ENCODE measurements at places on chromosomes 5 and 9.

GRCh38 chr5:168424594-168425323 lies 61.5 kb upstream of the RARS1 start:
- no peak for DNase-seq

DNA sequence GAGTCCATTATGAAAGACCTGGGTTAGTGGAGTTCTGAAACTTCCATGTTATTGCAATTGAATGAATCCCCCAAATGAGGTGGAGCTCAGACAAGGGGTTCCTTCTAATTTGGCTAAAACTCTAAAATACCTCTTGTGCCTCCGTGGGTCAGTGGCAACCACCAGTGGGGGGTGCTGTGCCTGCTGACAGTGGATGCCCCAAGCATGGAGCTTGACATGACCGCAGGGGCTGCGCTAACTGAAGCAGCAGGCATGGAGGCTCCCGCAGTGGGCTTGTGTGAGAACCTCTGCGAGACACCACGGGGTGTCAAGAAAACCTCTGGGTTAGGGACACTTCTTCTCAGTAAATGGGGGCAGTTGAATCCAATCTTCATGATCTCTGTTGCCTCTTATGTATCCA lies 200.5 kb downstream of the DRD1 start:
- DNase-seq: no peak

DNA sequence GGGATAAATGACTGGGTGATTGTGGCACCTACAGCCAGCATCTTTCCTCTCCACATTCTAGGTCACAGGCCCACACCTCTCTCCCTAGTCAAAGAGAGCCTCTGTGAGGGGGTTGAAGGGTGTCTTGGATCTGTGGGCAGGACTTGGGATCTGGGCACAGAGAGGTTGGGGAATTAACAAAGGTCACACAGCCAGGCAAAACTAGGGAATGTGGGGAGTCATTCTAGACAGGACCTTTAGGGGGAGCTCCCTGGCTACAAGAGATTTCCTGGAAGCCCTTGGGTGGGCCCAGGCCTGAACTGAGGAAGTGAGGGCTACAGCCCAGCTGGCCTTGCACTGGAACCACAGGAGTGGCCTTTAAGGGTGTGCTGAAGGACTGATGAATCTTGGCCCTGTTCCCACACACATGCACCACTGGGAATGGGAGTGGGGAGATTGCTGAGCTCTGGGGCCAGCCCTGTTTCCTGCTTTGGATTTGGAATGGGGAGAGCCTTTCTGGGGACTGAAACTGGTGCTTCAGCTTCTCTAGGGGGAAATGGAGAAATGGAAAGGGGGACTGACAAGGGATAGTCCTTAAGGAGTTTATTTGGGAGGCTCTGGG lies 12.4 kb upstream of the CXXC5 start:
- DNase-seq: no peak

DNA sequence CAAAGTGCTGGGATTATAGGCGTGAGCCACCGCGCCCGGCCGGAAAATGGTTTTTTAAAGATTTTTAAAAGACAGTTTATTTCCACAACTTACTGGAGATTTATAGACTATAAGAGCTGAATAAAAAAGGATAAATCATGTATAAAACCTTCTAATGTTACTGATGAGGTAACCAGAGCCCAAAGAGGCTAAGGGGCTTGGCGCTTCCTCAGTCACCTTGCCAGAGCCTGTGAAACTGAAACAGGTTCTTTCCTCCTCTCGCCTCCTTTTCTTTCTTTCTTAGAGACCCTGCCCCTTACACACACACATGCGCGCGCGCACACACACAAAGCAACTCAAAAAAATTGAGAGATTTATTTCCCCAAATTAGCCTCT lies 69.8 kb downstream of the HSD17B3 start:
- DNase-seq: no peak

GRCh38 chr9:133505186-133505830 lies 19.5 kb downstream of the MYMK start:
- no peak for DNase-seq

GRCh38 chr5:139872052-139872766 lies 76.6 kb downstream of the PSD2 start:
- DNase-seq: no peak

DNA sequence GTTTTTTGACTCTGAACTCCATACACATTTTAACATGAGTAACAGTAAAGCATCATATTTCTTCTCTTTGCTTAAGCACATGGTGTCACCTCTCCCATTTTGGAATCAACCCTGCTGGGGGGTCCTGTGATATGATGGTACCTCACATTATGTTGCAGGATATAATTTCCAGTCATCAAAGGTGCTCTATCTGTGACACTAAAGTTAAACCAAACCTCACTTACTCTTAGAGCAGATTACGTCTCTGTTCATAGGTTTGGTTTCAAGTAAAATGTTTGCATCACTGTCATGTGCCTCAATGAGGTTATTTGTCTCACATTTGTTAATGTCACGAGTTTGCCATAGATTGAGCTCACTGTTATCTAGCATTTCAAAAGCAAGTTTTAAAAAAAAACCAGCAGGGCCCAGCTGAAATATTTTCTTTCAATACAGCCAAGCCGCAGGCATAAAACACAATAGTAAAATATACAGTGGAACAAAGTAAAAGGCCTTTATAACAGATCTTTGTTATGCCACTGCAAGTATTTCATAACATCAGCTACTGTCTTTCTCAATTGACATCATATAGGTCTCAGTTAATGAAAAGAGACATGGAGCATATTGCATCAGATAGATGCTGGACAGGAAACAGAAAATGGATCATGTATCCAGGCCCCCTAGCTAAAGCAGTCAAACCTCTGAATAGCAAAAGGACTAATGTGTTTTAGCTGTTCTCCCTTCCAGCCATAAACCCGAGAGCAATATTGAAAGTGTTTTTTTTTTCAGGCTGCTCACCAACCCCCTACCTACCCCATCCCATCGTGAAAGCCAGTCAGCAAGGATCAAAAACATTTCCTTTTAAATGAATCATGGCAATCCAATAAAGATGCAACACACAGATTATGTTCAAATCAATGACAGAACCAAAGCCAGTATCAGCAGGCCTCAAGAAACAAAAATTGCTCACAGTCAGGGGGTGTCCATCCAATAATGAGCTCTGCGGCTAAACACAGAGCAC lies 182.1 kb upstream of the ITGA1 start:
- no peak for DNase-seq

GRCh38 chr5:142388696-142389095 lies 63.9 kb upstream of the SPRY4 start:
- no peak for DNase-seq

DNA sequence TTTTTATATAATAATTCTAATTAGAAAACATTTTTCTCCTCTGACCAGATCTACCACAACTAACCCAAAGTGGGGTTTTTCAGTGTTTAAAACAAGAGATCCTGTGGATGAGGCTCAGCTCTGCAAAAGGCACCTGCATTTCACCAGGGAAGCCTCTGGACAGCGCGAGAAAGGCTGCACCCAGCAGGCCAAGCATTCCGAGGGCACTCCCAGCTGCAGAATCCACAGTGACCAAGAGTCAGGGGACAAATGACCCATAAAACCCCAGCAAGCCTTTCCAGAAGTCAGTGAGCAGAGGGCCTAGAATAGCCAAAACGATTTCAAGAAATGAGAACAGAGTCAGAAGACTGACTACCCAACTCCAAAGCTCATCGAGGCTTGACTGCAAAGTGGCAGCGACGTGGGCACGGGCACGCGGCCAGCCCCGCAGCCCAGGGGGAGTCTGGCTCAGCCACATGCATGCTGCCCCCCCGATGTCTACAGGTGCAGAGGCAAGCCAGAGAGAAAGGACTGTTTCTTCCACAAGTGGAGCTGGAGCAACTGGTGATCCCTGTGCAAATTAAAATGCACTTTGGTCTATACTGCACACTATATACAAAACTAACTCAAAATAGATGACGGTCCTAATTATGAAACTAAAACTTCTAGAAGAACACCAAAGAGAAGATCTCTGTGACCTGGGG lies 26.2 kb downstream of the TPPP start:
- DNase-seq: no peak

DNA sequence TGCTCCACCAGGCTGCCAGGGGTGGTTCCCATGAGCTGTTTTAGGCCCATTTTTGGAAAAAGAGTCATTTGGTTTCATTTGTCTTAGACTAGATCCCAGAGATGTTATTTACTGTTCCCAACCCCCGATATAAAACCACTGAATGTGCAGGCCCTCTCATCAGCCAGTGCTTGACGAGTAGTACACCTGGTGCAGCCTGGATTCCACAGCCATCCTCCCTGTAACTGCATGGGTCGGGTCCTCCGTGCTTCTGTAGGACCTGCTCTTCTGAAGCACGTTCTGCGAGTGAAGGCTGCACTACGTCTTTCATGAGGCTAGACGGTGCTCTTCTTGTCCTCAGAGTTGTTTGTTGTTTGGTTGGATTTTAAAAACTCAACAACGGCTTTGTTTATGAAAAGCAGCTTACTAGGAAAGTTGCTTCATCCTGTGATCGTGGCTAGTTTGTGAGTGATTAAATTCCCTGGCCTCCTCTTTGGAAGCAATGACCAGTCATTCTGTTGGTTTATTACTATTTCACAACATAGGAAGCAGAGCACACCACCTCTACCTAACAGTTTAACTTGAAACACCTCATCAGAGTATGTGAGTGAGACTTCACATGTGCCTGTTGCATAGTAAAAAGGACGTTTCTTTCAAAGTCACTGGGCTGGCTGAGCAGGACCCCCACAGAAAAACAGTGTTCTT lies 135.2 kb downstream of the AOPEP start:
- no peak for DNase-seq

DNA sequence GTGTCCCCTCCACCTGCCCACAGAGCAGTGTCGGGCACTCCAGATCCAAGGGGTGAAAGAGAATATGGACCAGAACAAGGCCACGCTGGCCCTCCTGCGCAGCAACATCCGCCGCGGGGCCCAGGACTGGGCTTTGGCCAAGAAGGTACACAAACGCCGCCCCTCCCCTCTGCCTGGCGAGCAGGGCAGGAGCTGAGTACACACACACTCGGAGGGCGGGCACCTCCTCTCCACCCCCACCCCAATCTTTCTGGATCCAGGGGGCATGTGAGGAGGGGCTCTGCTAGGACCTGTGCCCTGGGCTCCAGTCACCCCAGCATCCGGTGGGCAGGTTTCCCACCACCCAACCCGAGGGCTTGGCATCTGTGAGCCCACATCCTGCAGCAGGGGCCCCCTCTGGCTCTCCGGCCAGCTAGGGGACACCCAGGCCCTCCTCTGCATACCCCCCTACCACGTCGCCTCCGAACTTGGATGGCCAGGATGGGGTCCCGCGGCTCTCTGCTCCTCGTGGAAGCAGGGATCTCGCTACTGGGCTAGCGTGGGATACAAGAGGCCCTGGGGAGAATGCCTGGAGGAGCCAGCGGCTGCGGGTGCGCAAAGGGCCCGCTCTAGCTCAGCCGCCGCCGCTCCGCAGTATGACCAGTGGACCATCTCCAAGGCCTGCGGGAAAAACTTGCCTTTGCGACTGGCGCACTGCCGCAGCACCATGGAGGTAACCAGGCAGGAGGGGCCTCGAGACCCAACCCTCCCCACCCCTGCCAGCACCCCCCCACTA lies 3.1 kb downstream of the CCDC183 start:
- no peak for DNase-seq

DNA sequence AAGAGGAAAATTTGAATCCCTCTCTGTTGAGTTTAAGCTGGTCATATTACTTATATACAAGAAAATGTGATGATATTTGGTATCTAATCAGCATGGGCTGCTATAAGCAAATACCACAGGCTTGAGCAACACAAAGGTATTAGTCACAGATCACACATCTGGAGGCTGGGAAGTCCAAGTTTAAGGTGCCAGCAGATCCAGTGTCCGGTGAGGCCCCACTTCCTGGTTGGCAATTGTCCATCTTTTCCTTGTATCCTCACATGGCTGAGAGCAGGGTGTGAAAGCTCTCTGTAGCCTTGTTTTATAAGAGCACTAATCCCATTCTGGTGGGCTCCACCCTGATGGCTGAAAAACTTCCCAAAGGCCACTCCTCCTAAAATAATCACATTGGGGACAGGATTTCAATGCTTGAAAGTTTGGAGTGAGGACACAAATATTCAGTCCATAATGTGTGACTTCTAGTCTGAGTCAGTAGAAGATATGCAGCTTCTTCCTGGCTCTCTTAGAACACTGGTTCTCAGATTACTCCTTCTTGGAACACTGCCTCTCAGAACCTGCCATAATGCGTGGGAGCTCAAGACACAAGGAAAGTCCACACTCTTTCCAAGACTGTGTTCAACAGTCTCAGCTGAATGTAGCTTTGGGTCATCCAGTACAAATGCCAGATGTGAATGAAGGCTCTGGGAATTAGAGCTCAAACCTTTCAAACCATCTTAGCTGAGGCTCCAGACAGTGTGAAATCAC lies 124.1 kb downstream of the PRDM9 start:
- DNase-seq: no peak

- no peak for DNase-seq
These were observed 74.6 kb upstream of the HSPA9 start for GRCh38 chr5:138649775-138650174.

- DNase-seq: peak; percentile 35
These were observed 48.3 kb downstream of the ACER2 start for GRCh38 chr9:19456996-19457692.

- no peak for DNase-seq
These were observed 126.4 kb downstream of the DOCK2 start for GRCh38 chr5:169763376-169764017.

GRCh38 chr5:55072666-55073065 lies 29.8 kb upstream of the GZMA start:
- DNase-seq: no peak

DNA sequence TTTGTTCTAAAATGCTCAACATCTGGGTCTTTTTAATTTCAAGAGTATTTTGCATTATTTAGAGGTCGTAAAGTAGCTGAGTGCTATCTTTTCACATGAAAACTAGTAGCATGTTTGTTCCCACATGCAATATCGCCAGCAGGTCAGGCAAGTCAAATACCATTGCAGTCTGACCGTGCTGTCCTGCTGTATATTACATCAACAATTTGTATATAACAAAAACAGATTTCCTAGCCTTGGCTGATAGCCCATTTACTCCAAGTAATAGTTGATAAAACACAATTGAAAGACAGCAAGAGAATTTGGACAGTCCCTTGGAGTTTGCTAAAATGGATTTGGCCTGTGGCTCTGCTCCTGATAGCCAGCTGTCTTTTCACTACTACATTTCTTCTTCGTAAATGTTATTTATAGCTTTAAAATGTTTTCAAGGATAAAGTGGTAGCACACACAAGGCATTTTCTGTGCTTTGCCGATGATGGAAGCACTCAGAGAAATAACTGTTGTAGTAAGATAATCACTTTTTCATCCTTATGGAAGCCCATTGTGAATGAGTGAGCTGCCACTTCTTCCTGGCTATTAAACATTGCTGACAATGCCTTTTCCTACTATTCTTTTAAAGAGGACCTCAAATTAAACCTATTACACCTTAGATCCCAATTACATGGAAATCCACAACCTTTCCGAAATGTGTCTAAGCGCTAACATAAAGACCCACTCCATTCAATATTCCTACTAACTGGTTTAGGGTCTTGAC lies 992.1 kb downstream of the MAT2B start:
- no peak for DNase-seq

DNA sequence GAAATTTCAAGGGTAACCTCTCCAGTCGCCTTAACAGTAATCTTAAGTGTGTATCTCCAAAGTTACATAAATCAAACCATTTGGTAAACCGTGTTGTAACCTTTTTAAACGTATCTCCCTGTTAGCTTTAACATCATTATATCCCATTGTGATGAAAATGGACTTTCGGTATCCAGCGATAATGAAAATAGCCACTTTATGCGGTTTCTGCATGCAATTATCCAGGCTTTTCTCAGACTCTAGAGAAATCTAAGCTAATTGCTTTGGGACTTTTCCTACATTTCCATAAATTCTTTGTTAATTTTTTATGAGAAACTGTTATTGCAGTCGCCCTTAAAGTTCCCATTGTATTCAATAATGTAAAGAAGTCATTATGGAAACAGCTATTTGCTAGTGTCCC lies 170.7 kb downstream of the ZNF608 start:
- no peak for DNase-seq
